ENCODE measurements at places on chromosomes 7 and 10. TPM values are rescaled to one million over a fixed set of nuclear protein-coding genes. Genes with fewer than 3 reads are reported as not detected.
A peak's percentile ranks its signal among the peaks of the same experiment; 100 is the strongest.

- no peaks in the 10 kb centered on the region for H3K27me3 ChIP-seq
- H3K27ac ChIP-seq = no peak overlapping the region
- H3K4me1 ChIP-seq = peaks cover 2% of the 10 kb centered on the region
- no peaks in the 10 kb centered on the region for H3K36me3 ChIP-seq
- DNase-seq = no peak
Measured at GRCh38 chr7:13117103-13117502, 429.7 kb downstream of the ARL4A start.

PTPRN2 gene
- total RNA-seq = 4.5 TPM

NAPEPLD gene
- total RNA-seq = 9.9 TPM

GRCh38 chr7:37283716-37284115 is 164.9 kb downstream of the ELMO1 start:
- peaks cover 5% of the 10 kb centered on the region for H3K4me1 ChIP-seq
- no peak for DNase-seq
- no peak overlapping the region for H3K4me3 ChIP-seq
- H3K36me3 ChIP-seq = no peaks in the 10 kb centered on the region

NEUROG3 gene
- total RNA-seq = 0.31 TPM

NUDT13 gene
- 1.9 TPM for total RNA-seq

GRCh38 chr7:20284003-20284770 is 46.5 kb upstream of the ITGB8 start:
- H3K27ac ChIP-seq = no peak overlapping the region
- H3K4me3 ChIP-seq = no peak overlapping the region
- DNase-seq = no peak
- no peaks in the 10 kb centered on the region for H3K27me3 ChIP-seq
- H3K36me3 ChIP-seq = no peaks in the 10 kb centered on the region

DNA sequence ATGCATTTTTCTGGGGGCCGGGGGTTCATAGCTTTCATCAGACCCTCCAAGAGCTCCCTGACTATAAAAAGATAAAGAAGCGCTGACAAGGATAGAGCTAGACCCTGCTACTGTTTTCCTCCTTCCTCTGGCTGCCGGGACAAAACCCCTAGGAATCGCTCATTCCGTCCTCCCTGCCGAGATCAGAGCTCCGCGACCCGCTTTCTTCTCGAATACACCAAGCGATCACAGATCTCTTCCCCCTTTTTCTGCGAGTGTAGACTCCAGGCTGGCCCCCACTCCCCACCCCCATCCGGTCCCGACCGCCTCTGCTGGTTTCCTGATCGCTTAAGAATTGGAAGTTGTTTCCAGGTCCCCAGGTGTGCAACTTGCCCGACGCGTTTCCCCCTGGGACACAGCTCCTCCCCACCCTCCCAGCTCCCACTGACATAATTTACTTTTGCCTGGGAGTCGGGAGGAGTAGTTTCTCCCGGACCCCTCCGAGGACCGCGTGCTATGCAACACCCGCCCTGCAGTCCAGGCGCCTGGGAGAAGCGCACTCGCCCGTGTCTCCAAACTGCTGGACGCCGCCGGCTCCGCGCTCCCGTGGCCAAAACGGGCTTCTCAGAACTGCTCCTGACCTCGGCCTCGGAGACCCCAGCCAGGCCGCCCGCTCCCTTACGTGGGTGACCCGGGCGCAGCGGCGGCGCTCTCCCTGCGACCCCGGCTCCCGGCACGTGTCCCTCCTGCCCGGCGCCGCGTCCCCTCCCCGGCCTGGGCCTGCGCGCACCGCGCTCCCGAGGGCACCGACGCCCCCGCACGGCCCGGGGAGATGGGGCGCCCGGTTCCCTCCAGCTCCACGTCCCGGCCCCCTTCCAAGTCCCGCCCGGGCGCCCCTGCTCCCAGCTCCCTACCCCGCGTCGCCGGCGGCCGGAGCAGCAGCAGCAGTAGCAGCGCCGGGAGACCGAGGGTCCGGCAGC is 552 bp downstream of the IL15RA start:
- H3K36me3 ChIP-seq = no peaks in the 10 kb centered on the region
- peak overlapping the region; percentile 75 for H3K4me3 ChIP-seq
- H3K4me1 ChIP-seq = peaks cover 3% of the 10 kb centered on the region
- no peak overlapping the region for H3K27ac ChIP-seq
- H3K27me3 ChIP-seq = peaks cover 3% of the 10 kb centered on the region

C10orf71 gene
- total RNA-seq = not detected

AOAH gene
- total RNA-seq = 0.55 TPM

DNA sequence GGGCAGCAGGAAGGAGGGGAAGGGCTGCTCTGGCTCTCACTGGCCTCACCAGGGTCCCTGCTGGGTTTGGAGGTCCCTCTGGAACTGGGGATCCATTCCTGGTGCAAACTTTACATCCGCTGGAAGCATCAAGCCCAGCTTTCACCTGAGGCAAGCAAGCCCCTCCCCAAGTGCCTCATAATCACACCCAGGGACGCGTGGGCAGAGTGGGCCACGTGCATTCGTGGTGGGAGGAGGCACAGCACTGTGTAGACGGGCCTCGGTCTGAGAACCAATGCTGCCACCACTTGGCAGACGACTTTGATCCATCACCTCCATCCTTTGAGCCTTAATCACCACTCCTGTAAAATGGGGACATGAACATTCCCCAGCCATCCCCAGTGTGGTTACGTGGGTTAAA is 74.1 kb downstream of the VWA2 start:
- H3K4me3 ChIP-seq = no peak overlapping the region
- no peak for DNase-seq
- no peaks in the 10 kb centered on the region for H3K4me1 ChIP-seq

DNA sequence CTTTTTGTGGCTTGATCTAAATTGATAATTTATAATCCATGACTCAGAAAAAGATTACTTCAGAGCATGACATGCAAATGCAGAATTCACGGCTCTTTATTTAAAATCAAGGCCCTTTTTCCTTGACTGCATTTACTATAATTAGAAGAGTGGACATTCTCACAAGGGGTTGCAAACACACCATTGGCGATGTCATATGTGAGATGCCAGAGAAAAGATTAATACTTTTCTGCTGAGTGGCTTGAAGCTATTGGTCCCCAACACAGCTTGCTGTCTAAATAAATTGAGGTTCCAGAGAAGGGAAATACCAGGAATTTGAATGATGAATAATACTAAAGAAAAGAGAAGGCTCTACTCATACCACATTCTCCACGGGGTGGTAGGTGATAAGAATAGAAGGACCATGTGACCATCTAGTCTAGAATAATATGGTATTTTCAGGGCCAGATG is 78.7 kb upstream of the ARID5B start:
- no peaks in the 10 kb centered on the region for H3K36me3 ChIP-seq
- no peak overlapping the region for H3K4me3 ChIP-seq
- H3K27ac ChIP-seq = no peak overlapping the region
- DNase-seq = no peak

- H3K4me3 ChIP-seq = no peak overlapping the region
- H3K36me3 ChIP-seq = no peaks in the 10 kb centered on the region
- no peak overlapping the region for H3K27ac ChIP-seq
- no peak for DNase-seq
- H3K4me1 ChIP-seq = no peaks in the 10 kb centered on the region
- no peaks in the 10 kb centered on the region for H3K27me3 ChIP-seq
Measured at GRCh38 chr10:91319336-91319735, 90.8 kb upstream of the HECTD2 start.

GRCh38 chr10:66931949-66932343 is 6.1 kb downstream of the LRRTM3 start:
- peaks cover 12% of the 10 kb centered on the region for H3K27me3 ChIP-seq
- H3K4me3 ChIP-seq = no peak overlapping the region
- no peak for DNase-seq
- H3K36me3 ChIP-seq = no peaks in the 10 kb centered on the region
- no peak overlapping the region for H3K27ac ChIP-seq
- H3K4me1 ChIP-seq = peaks cover 16% of the 10 kb centered on the region

FLNC gene
- 12.0 TPM for total RNA-seq

TAC1 gene
- 4.3 TPM for total RNA-seq

DNA sequence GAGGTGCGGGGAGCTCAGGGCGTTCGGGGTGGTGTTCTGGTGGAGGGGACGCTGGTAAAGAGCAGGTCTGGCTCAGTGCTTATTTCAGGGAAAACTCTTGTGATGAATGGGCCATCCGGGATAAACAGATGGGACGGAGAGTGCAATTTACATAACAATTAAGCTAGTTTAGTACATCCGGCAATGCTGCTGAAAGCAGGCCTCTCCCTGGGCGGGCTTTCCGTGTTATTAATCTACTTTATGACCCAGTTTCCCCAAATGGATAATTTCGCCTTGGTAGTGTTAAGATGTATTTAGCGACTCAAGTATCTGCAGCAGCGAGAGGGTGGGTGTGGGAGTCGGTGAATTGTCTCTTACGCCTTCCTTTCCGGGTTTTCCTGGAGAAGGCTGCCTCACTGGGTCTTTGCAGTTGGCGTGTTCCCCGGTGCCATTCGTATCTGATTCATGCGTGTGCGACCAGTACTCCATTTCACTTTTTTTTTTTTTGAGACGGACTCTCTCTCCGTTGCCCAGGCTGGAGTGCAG is 25.2 kb downstream of the FOXK1 start:
- H3K27me3 ChIP-seq = peaks cover 91% of the 10 kb centered on the region
- peak overlapping the region; percentile 45 for H3K4me3 ChIP-seq
- H3K36me3 ChIP-seq = no peaks in the 10 kb centered on the region
- peaks cover 11% of the 10 kb centered on the region for H3K4me1 ChIP-seq
- H3K27ac ChIP-seq = no peak overlapping the region
- peak; percentile 41 for DNase-seq

DNA sequence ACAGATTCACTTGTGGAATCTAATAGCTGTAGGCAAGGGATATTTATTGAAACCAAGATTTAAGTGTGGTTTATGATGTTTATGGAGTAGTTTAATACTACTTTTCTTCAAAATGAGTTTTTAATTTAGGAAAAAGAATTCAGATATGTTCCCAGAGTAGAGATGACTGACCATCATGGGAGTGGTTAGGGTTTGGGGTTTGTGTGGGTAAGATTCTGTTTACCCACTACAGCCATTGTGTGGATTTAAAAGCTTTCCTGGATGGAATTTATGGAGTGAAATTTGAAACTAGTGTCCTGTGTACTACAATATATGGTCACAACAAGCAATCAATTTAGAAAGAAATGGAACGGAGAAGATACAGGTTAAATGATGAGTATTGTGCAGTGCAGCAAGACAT is 453.5 kb downstream of the AUTS2 start:
- no peak overlapping the region for H3K4me3 ChIP-seq
- H3K4me1 ChIP-seq = peaks cover 11% of the 10 kb centered on the region
- H3K36me3 ChIP-seq = no peaks in the 10 kb centered on the region
- no peak for DNase-seq
- no peak overlapping the region for H3K27ac ChIP-seq
- H3K27me3 ChIP-seq = no peaks in the 10 kb centered on the region

- no peak for DNase-seq
- H3K27me3 ChIP-seq = no peaks in the 10 kb centered on the region
- no peaks in the 10 kb centered on the region for H3K36me3 ChIP-seq
- peaks cover 3% of the 10 kb centered on the region for H3K4me1 ChIP-seq
- H3K4me3 ChIP-seq = peak overlapping the region; percentile 79
- H3K27ac ChIP-seq = no peak overlapping the region
Measured at GRCh38 chr10:1050554-1050953, 1.6 kb upstream of the IDI1 start.

- no peak overlapping the region for H3K4me3 ChIP-seq
- no peaks in the 10 kb centered on the region for H3K4me1 ChIP-seq
- DNase-seq = no peak
- no peak overlapping the region for H3K27ac ChIP-seq
Measured at GRCh38 chr10:90557385-90557784, 300.5 kb downstream of the HTR7 start.

DNA sequence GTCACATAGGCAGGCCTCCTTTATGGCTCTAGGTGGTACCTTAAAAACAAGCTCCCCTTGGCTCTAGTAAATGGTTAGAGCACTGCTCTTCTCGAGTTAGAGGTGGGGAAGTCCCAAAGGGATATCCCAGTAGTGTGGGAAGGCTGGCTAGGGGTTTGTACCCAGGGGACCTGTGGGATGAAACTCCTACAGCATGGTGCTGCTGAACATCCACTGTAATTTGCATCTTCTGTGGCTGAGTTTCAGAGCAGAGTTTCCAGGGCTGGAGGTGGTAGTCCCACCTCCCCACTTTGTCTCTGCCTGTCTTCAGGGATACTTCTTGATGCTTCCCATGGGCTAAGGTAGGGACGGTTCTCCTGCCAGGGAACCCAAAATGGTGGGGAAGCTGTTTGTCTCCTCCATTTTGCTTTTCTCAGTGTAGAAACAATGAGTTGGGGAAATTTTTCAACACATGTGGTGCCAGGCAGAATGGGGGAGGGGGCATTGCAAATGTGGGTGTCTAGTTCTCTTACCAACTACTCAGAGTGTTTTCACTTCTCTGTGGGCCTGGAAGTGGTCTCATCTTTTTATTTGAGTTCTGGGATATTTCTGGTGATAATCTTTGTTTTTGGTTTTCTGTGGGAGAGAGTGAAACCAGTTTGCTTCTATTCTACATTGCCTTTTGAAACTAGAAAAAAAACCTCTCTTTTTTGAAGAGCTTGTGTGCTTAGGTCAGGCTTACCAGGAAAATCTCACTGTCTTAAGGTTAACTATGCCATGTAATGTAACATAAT is 36.3 kb downstream of the SCART1 start:
- H3K4me1 ChIP-seq = no peaks in the 10 kb centered on the region
- DNase-seq = no peak
- no peaks in the 10 kb centered on the region for H3K36me3 ChIP-seq
- H3K27ac ChIP-seq = no peak overlapping the region
